ENCODE measurements at places on chromosomes 6 and 20.

DNA sequence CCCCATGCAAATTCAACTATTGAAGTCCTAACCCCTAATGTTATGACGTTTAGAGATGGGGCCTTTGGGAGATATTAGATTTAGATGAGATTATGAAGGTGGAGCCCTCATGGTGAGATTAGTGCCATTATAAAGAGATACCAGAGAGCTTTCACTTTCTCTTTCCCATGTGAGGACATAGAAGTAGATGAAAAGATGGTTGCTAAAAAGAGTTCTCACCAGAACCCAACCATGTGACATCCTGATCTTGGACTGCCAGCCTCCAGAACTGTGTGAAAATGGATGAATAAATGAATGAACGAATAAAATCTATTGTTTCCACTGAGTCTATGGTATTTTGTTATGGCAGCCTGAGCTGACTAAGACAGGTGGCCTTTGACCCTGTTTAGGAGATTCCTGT lies 50.6 kb upstream of the FBXO30 start:
- DNase-seq: no peak

GRCh38 chr20:63837479-63837878 lies 6.4 kb upstream of the ZBTB46 start:
- DNase-seq: no peak

DNA sequence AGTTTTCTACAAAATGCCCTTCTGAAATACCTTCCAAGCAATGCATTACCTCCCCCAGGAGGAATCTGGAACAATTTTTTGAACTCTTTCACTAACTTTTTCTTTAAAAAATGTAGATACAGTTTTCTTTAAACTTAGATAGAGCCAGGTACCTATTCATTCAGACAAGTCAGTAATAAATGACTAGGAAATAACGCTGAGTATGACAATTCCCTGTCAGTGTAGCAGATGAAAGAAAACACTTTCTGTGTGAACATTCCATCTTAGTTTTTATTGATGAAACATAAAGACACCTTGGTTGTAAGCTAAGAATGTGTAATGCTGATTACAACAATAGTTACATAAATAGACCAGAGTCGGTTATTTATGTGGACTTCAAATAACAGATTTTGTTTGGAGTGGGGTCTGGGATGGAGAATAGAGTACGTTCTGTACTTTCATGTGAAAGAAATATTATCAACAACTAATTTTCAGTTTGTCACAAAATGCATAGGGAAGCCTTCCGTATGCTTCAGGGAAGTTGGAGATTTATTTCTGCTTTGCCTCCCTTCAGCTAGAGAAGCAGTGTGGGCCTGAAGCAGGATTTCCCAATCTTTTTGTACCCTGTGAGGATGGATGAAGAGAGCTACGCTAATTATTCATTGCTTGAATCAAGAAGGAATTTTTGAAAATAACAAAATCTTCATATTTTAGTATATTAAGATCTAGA lies 19.2 kb upstream of the QKI start:
- DNase-seq: no peak

GRCh38 chr6:118495485-118496280 lies 52.4 kb upstream of the PLN start:
- no peak for DNase-seq

DNA sequence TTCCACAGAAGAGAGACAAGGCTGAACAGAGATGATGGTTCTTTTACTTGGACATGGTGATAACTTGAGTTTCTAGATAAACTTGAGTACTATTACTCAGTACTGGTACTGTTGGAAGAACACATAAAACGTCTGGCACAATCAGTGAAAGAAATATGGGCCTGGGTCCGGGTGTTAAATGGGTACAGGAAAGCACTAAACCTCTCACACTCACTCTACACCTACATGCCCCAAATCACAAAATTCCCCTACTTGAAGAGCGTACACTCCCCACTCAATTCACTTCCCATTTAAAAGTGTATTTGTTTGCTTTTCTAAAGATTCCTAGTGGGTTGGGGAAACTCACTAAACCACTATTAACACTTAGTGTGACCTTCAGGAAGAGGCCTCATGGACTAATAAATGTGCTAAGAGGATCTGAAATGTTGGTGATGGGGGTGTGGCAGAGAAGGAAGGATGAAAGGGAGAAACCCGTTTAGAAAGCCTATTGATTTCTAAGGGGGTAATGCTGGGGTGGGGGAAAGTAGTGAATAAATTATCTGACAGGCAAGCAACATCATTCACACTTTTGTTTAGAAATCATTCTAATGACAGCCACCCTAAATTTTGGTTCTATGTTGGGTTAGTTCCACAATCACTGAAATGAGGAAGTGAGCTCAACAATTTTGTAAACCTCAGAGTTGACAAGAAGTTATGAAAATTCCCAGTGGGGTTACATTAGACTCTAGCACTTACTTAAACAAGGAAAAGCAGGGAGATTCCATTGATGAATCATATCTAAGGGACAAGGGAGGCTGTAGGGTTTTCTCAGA lies 222.6 kb upstream of the MARCKS start:
- DNase-seq: no peak

DNA sequence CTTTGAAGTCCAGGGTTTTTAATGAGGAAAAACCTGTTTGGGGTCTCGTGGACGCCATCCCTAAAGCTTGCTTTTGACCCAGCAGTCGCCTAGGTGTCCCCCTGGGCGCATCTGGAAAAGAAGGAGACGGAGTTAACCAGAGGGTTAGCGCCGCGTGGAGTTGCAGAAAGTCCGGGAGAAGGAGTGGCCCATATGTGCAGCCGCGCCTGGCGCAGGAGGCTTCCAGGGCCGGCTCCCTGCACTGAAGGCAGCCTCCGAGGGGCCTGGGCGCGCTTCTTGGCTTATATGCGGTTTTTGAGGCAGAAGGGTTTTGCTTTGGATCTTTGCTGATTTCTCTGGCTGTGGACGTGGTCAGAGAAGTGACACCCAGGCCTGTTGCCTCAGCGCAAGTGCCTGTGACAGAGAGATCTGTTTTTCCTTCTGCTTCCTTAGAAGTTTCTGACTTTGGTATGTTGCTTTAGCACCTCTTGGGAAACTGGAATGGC lies 987 bp downstream of the TMEM181 start:
- DNase-seq: no peak

DNA sequence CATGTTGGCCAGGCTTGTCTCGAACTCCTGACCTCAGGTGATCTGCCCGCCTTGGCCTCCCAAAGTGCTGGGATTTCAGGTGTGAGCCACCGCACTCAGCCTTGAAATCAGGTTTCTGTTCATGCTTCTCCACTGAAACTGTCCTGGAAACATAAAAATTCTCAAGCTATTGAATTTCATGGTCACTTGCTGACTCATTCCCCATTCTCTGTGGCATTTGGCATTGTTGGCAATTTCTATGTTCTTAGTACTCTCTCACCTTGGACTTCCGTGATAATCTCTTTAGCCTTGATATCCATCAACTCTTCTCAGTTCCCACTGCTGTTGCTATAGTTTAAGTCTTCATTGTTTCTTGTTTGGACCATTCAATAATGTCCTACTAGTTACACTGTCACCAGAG lies 6.2 kb downstream of the SEL1L2 start:
- no peak for DNase-seq

DNA sequence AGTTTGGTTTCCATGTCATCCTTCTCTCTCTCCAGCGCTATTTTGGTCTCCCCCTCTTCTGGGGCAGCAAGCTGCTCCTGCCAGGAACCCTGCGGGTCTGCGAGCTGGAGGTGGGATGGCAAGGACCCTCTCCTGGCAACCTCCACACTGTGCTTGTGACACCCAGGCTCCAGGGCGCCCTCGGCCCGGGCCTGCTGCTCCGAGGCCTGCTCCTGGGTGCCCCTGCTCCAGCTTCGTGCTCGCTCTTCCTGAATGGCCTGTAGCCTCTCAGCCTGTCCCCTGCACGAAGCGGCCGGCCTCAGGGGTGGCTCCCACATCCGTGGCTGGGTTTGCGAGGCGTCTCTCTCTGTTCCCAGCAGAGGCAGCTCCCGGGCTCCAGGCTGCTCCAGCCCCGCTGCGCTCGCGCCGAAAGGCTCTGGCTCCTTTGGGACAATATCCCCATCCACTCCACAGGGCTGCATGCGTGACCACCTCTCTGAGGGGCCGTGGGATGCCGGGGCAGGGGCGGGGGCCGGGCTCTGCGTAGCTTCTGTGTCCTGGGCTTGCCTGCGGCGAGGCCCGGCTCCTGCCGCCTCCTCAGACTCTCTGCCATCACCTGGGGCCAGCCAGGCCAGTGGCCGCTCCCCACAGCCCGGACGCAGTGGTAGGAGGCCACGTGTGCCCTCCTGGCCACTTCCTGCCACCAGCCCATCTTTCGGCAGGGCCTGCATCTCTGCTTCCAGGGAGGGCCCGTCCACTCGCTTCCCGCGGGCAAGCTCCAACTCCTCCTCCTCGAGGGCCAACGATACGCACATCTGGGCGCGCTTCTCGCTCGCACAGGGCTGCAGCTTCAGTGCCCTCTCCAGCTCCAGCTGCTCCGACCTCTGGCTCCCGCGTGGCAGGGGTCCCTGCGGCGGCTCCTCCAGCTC lies 68.9 kb downstream of the GINS1 start:
- no peak for DNase-seq

- no peak for DNase-seq
Observed at GRCh38 chr6:136031982-136032381, 180.5 kb downstream of the PDE7B start.

DNA sequence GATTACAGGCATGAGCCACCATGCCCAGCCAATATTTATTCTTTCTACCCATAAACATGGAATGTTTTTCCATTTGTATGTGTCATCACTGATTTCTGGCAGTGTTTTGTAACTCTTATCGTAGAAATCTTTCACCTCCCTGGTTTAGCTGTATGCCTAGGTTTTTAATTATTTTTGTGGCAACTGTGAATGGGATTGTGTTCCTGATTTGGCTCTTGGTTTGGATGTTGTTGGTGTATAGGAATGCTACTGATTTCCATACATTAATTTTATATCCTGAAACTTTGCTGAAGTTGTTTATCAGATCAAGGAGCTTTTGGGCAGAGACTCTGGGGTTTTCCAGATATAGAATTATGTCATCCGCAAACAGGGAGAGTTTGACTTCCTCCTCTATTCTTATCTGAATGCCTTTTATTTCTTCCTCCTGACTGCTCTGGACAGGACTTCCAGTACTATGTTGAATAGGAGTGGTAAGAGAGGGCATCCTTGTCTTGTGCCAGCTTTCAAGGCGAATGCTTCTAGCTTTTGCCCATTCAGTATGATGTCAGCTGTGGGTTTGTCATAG lies 198.6 kb downstream of the ZDHHC14 start:
- DNase-seq: no peak

- no peak for DNase-seq
Observed at GRCh38 chr6:142893088-142893487, 51.9 kb downstream of the HIVEP2 start.

GRCh38 chr20:39800548-39800947 lies 838.4 kb downstream of the DHX35 start:
- DNase-seq: no peak

- DNase-seq: no peak
Observed at GRCh38 chr6:11536795-11537194, 754 bp upstream of the TMEM170B start.

DNA sequence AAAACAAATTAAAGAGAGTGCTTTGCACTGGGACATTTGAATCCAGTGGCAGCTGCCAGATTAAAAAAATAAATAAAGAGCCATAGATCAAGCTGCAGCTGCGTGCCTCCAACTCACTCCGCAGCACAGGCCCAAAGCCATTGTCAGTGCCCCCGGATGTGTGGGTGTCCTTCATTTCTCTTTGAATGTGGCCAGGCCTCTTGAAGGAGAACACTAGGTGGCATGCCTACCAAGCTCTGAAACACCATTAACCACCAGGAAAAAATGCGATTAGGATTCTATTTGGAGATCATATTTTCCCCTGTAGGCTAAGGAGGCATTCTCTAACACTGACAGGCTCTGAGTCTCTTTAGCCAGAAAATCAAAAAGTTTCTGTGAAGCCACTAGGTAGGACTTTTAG lies 549.8 kb downstream of the PRKN start:
- DNase-seq: no peak

GRCh38 chr6:14819001-14819400 lies 426.9 kb upstream of the JARID2 start:
- DNase-seq: no peak

GRCh38 chr6:12280458-12280857 lies 9.7 kb upstream of the EDN1 start:
- no peak for DNase-seq

All from esophagus squamous epithelium (tissue), 5 donors.